Mucosa of gallbladder (tissue), 1 donor: ENCODE measurements at places on chromosomes 2 and 18. TPM values are rescaled to one million over a fixed set of nuclear protein-coding genes. Genes with fewer than 3 reads are reported as not detected.

The HRH4 gene
- total RNA-seq = not detected

The GREB1L gene
- 0.40 TPM for total RNA-seq

DNA sequence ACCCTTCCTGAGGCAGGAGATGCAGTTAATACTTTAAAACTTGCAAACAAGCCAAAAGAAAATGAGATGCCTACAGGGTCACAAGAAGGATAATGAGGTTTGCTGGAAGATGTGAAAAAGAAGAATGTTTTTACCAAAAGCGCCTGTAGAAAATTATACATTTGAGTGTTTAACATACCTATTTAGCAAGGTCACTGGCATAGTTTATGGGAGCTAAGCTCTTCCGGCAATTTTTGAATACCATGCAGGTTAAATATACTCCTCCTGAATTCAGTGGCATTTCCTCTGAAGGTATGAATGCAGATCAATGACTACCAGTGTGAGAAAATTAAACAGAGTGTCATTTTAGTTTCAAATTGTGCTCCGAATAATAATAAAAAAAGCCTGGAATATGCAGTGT lies 21.2 kb upstream of the MAP3K20 start:
- no peak for DNase-seq

DNA sequence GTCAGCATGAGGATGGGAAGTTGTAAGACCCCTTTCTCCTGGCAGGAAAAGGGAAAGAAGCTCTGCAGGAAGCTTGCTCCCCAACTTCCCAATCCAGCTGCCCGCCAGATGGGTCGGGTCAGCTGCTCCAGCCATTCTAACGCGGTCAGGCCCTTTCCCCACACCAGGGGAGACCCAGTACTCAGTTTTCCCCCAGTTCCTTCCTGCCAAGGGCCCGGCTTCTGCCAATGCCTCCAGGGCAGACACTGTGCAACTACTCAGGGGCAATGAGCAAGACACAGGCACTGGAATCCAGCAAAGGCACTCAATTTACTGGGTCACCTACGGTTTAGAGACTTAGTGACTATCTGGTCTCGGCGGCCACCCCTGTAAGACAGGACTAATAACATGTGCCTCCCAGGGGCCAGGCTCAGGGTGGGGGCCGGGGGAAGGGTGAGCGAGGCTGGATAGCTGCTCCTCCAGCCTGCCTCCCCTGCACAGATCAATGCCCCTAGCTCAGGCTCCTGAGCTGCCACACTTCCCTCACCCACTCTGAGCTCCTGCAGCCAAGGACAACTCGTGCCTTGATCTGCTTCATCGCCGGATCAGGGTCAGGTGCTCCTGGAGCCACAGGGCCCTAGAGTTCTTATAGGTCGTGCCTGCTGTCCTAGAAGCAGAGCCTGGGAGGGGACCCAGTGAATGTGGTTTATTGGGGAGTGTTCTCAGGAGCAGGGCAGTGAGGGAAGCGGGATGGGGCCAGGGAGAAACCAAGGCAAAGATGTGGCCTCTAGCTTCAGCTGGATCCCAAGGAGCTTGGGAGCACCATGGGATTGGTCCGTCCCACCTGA lies 171.1 kb downstream of the ZFP36L2 start:
- no peak for DNase-seq

GRCh38 chr18:23401400-23402347 lies 51.4 kb upstream of the RIOK3 start:
- peak; percentile 86 for DNase-seq

DNA sequence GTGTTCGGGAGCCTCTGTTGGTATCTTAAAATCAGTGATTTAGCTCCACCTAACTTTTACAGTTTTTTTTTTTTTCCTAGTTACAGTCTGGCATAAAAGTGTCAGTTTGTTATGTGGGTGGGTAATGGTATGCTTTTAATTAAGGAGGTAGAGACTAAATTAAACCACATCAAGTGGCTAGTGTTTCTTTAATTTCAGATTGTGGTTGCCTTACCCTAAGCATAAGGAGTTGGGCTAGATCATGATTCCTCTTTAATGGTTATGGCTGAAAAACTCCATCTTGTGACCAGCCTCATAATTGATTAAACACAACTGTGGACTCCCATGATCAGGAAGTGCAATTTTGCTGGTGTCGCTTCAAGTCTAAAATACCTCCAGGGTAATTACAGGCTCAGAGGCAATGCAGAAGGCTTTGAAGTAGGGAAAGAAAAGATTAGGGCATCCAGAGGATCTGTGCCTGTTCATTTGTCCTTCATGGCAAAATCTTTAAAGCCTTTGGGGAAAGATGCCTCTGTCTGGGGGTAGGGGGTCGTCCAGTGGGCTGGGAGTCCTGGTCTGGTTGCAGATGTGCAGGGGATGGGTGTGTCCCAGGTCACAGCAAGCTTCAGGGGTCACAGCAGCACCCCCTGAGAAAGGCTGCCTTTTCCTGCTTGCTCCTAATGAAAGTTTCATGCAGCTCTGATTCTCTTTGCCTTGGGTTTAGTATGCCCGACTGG lies 579.2 kb downstream of the BCL11A start:
- DNase-seq = no peak

- DNase-seq = no peak
These were observed 136.4 kb upstream of the CELF4 start for GRCh38 chr18:37701967-37702366.

DNA sequence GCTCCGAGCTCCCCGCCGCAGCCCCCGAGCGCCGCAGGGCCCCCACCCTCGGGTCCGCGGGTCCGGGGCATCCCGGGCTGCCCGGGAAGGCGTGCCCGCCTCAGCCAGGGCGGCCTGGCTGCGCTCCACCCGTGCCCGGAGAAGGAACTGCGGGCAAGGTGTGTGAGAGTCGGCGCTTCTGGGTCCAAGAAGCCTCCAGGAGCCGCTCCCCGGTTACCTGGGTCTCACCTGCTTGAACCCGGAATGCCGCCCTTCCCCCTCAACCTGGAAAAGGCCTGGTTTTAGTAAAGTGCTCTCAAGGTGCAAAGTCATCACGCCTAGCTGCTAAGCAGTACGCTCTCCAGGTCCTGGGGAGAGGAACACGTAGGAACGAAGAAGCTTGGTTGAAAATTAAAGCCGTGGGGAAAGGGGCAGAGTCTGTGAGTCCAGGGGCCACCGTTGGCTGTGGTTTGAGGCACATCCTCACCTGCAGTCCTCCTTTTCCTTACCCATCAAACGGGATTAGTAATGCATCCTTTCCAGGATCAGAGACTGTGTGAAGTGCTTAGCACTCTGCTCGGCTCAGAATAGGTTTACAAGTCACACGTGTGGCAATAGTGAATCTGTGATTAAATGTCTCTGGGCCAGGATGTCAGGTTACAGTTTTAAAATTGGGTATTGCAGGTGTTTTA lies 1.2 kb downstream of the ASAP2 start:
- DNase-seq = no peak

DNA sequence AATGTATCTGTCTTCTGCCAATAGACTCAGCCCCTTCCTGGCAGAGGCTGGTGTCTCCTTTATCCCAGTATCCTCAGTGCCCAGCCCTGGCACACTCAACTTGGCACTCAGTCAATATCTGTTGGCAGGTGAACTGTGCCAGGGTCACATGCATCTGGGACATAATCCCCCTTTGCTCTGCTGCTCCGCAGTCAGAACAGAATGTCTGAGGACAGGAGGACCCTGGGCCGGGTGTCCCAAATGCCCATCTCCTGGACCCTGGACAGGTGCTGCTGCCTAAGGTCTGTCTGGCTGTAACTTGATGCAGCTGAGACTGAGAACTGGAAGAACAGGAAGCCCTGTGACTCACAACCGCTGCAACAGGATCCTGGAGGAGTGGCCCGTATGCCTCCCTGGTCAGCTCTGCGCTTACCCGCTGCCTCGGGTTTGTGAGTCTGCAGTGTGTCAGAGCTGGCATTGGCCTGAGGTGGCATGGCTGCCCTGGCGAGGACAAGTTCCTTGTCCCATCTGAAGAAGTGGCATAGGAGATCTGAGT lies 11.4 kb downstream of the HK2 start:
- DNase-seq = peak; percentile 91

DNA sequence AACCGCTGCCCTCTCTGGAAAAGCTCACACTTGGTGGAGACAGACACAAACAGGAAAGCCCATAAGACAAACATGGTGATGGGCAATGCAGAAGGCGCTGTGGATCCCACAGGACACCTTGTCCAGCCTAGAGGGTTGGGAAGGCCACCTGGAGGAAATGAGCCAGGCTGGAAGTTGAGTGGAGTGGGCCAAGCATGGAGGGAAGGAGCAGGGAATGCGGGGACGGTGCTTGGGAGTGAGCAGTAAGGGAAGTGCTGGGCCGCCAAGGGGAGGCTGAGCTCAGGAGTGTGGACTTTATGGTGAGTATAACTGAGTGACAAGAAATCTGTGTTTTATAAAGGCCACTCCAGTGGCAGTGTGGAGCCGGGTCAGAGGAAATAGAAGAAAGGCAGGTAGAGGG lies 2.8 kb upstream of the GRHL1 start:
- no peak for DNase-seq
